Osteocyte (in vitro differentiated cells): ENCODE measurements at places on chromosomes 6 and 20. TPM values are rescaled to one million over a fixed set of nuclear protein-coding genes. Genes with fewer than 3 reads are reported as not detected.

Gene KIF25
- not detected in 2 replicates for total RNA-seq

Gene MBOAT1
- total RNA-seq, result 6.5 and 6.6 TPM in 2 replicates

Gene APCDD1L
- 2.4 and 3.1 TPM in 2 replicates for total RNA-seq

Gene PTCHD4
- total RNA-seq, result 0.91 and 1.3 TPM in 2 replicates

Gene PGM3
- 74.6 and 81.1 TPM in 2 replicates for total RNA-seq

Gene ACTL10
- total RNA-seq, result 0.52 and 0.54 TPM in 2 replicates

Gene TRAPPC3L
- not detected in 2 replicates for total RNA-seq

Gene ID4
- total RNA-seq, result 42.5 and 46.8 TPM in 2 replicates

Gene SCRT2
- not detected in 2 replicates for total RNA-seq

Gene TBX18
- 5.4 and 8.0 TPM in 2 replicates for total RNA-seq

Gene CASS4
- total RNA-seq, result 0.13 TPM in 1 of 2 replicates, not detected in the other

Gene ARFGEF3
- total RNA-seq, result 0.05 and 0.08 TPM in 2 replicates

Gene HEY2
- 22.7 and 25.8 TPM in 2 replicates for total RNA-seq

DNA sequence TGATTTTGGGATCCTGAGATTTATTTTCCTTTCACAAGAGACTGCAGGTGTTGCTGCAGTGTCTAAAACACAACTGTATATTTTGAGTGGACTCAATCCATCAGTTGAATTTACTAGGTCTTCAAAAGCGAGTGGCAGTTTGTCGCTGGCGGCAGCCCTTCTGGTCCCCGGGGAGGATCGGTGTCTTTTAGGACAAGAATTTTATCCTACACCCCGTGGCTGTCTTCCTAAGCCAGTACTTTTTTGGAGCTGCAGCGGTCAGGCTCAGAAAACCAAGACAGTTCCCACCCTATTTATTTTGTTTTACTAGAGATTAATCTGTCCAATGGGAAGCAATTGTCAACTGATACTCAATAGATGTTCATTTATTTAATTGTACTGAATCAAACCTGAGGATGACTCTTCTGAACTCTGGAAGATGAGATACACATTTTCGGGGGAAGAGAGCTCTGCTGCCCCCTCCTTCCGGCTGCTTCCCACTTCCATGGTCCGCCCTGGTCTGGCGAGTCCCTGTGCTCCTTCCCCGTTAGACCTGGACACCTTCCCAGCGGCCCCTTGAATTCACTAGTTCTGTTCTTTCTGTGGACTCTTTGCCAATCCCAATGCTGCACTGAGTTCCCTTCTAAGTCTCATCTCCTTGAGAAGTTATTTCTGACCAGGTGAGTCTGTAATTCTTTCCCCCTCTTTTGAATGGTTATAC, 90.6 kb downstream of the ERMARD start:
- peak; percentile 72 for DNase-seq

GRCh38 chr20:36119537-36119936, 35.0 kb upstream of the EPB41L1 start:
- DNase-seq, result no peak

GRCh38 chr6:136464148-136464547, 86.1 kb downstream of the MAP7 start:
- no peak for DNase-seq

DNA sequence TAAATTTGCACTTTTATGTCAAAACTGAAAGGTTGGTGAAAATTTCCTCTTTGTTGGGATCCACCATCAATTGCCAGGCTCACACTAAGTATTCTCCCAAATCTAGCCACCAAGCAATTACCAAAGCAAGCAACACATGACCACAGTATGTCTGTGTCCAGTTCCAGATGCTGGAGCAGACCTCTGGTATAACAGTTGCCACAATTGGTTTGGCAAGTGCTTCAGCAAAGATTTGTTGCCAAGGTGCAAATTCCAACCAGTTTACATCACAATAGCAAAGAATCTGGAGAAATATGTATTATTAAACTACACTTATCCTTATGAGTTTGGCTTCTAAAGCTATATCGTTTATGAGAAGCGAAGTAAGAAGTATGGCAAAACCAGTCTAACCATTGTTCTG, 6.4 kb downstream of the GTF2H5 start:
- DNase-seq, result no peak

GRCh38 chr6:19665613-19665909, 171.6 kb upstream of the ID4 start:
- DNase-seq, result no peak

- DNase-seq, result no peak
These were observed 144.2 kb downstream of the ARHGAP18 start for GRCh38 chr6:129565811-129566210.

- DNase-seq, result no peak
These were observed 12.2 kb upstream of the C6orf58 start for GRCh38 chr6:127564761-127565160.

- DNase-seq, result no peak
These were observed 26.3 kb upstream of the ZFP64 start for GRCh38 chr20:52217689-52218395.

DNA sequence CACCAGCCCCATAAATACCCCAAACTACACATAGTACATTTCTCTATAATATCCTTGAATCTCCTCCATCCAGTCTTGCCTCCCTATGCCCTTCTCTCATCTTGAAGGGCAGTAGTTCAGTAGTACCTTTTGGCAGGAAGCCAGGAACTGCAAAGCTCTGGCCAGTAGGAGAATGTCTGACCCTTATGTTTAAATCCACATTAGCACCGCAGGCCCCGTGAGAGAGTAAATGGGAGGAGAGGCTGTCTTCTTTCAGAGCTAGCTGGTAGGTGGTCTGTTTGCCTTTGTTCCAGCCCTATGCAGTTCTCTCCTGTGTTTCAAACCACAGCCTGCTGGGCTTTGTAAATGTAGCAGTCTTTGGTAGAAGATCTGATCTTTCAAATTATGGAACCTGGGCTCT, 690.7 kb downstream of the DOK5 start:
- DNase-seq, result no peak

DNA sequence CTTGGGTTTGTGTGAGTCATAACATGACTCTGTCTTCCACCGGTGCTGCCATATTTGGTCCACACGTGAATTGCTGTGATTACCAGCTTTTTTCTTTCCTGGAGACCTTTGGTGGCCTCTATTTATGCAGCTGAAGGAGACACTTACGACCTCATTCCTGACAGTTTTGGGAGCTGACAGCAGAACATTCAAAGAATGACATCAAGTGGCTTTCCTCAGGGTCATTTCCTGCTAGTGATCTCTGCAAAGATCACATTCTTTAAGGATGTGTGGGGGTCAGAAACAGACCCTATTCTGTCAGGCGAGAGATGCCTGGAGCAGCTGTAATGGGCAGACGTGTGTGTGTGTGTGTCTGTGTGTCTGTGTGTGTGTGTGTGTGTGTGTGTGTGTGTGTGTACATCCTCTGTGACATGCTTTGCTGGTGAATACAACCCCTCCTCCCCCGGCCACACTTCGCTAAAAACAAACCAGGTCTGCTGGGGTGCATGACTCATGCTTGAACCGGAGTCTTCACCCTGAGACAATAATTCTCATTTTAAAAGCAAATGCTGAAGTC, 115.6 kb downstream of the TMEM170B start:
- DNase-seq, result no peak

- DNase-seq, result no peak
These were observed 17.1 kb downstream of the NAPB start for GRCh38 chr20:23404196-23404595.

DNA sequence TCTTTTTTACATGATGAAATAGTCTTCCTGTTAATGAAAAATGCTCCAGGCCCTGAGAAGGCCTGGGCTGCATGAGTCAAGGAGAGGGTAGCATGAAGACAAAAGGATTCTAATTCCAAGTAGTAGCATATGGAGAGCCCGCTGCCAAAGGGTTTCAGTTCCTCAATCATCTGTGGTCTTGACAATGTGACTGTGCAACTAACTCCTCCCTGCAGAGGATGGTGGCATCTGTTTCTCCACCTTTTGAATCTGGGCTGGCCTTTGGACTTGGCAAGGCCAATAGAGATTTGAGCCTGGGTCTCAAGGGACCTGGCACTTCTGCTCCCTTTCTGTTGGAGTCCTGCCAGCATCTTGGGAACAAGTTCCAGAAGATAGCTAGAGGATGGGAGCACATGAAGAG, 35.1 kb upstream of the ANKEF1 start:
- no peak for DNase-seq

DNA sequence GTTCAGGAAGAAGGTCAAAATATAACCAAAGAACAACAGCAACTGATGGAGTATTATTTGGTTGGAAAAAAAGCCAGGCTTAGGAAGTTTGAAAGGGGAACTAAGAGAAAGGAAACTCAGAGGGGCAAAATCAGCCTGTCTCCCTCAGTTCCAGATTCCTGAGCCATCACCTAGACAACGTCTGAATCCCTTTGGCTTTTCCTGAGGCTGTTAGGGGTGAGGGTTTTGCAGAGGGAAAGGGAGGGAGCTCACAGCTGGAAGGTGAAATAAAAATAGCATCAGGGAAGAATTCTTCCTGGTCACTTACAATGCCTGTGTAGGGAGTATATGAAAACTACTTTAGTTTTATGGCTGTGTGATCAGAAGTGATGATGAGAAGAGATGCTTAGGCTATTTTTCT, 100.5 kb downstream of the SOBP start:
- no peak for DNase-seq

GRCh38 chr6:3431994-3432393, 24.9 kb downstream of the SLC22A23 start:
- no peak for DNase-seq

DNA sequence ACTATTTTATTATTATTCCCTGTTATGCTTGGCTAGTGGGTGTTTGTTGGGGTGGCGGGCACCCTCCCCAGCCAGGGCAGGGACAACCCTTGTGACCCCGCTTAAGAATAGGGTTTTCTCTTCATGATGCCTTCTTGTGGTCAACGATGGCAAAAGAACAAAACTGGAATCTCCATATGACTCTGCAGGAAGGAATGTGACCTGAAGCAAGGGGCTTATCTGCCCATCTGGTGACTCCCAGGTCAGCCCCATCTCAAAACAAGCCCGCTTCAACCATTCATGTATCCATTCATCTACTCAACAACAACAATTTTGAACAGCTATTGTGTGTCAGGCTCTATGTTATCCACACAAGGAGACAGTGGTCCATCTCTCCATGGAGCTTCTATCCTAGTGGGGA, 30.9 kb upstream of the TGM6 start:
- no peak for DNase-seq

DNA sequence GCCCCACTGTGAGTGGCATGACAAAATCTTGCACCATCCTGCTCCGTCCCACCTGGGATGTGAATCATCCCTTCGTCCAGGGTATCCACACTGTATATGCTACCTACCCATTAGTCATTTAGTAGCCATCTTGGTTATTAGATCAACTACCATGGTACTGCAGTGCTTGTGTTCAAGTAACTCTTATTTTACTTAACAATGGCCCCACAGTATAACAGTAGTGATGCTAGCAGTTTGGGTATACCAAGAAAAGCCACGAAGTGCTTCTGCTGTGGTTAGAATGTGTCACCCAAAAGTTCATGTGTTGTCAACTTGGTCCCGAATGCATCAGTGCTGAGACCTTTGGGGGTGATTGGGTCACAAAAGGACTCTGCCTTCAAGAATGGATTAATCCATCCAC, 11.7 kb downstream of the OSER1 start:
- DNase-seq, result no peak

DNA sequence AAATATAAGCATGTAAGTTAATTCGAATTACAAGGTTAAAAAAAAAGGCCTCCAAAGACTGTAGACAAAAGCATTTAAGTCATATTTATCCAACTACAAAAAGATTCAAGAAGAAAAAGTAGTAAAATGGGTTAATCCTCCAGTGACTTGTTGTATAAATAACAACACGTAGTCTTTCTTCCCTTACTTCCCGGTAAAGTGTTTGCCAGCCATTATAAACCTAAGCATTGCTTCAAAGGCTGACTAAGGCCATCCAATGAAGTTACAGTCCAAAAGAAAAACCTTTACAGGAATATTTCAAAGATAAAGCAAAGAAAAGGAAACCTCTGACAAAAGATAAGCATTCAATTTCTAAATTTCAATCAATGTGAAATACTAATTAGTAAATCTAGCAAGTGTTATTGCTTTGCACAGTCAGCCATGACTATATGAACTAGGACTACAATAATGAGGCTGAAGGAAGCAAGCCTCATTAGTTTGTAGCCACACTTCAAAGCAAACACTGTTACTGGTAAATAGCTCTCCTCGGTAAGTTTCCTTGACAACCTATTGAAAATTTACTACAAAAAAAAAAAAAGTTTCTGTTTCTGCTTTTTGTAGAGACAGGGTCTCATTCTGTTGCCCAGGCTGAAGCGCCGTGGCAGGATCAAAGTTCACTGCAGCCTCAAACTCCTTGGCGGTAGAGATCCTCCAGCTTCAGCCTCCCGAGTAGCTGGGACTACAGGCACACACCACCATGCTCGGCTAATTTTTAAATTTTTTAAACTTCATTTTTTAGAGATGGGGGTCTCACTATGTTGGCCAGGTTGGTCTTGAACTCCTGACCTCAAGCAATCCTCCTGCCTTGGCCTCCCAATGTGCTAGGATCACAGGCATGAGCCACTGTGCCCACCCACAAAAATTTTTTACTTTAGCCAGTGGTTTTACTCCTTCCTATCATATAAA, 46.0 kb downstream of the NUDT3 start:
- no peak for DNase-seq

- no peak for DNase-seq
These were observed 55.9 kb upstream of the ISM1 start for GRCh38 chr20:13165203-13165602.

DNA sequence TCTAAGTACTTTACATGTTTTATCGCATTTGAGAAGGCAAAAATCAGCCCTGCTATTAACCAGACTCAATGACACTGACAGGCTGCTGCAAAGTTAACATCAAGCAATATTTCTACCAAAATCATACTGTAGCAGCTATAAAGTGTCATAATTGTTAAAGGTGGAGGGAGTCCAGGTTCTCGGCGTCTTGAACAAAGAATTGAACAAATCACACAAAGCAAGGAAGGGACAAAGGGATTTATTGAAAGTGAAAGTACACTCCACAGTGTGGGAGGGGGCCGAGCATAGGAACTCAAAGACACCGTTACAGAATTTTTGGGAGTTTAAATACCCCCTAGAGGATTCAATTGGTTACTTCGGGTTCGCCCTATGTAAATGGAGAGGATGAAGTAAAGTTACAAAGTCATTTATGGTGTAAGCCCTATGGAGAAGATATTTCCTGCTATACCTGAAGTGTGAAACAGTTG, 12.9 kb upstream of the ZNF391 start:
- no peak for DNase-seq

GRCh38 chr6:36848658-36849441, 9.6 kb upstream of the CPNE5 start:
- no peak for DNase-seq
